RWPE1 (cell line): ENCODE measurements at places on chromosomes 4 and X.

DNA sequence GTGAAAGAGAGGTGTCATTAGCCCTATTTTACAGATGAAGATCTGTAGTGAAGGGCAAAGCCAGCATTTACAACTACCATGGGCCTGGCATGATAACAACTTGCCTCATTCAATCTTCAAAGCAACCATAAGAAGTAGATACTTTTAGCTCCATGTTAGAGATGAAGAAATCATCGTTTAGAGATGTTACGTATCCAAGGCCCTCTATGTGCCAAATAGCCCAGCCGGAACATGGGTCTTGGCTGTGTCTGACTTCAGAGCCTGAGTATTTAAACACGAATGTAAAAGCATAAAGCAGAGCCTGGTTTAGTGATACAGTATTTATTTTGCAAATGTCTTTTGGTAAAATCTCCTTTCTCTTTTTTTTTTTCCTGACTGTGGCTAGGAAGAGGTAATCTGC lies 197.1 kb downstream of the RASL11B start:
- no peak for DNase-seq

- peak; percentile 56 for DNase-seq
Observed at GRCh38 chrX:11105080-11105479, 6.1 kb upstream of the HCCS start.

- DNase-seq: no peak
Observed at GRCh38 chr4:142447009-142447408, 399.1 kb downstream of the INPP4B start.

- DNase-seq: no peak
Observed at GRCh38 chrX:35829501-35829900, 31.4 kb downstream of the MAGEB16 start.

DNA sequence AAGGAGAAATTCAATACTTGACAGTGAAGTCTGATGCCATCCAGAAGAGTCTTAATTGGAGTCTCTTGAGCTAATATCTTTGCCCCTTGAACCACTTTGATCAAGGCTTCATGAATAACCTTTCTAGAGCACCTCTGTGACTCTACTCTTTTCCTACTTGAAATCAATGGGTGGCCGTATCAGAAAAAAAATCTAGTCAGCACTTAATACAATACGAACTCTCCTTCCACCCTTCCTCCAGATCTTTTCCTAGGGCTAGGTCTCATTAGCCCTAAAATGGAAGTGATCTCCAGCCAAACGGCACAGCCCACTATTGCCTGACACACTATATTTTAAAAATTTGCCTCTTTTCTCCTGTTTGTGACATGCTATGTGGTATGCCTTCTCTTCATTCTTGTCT lies 129.6 kb upstream of the TLL1 start:
- no peak for DNase-seq

DNA sequence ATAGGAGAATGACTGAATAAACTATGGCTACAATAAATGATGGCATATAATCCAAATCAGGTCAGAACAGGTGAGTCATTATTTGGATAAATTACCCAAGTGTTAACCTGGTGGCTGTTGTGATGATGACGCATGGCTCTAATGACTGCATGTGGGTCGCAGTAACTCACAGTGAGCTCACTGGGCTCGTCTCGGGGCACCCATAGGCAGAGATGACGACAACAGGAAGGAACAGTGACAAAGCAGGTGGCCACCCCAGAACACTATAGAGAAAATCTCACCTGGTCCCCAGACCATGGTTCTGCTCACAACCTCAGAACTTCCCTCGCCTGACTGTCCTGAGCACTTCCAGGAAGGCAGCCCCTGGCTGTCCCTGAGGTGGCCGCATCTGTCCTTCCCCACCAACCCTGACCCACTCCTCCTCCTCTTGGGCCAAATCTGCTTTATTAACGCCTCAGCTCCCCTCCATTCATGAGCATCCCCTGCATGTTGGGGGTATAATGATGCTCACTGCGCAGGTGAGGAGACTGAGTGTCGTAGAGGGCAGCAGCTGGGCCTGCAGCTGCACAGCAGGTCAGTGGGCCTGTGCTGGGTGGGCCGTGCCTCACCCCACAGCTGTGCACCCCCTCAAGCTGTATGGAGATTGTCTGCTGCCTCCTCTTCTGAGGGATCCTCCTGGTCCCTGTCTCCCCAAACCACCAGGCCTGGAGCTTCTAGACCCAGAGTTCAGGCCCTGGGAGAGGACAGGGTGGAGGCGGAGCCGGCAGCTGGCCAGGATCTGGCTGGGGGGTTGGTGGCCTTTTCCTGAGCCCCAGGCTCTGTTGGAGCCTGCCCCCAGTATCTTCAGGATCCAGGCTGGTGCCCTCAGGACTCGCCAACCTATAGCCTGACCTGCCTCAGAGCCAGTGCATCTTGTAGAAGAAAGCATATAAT lies 30.9 kb upstream of the FAM156A start:
- DNase-seq: peak; percentile 5

GRCh38 chrX:81261576-81261975 lies 59.7 kb downstream of the SH3BGRL start:
- DNase-seq: peak; percentile 15

DNA sequence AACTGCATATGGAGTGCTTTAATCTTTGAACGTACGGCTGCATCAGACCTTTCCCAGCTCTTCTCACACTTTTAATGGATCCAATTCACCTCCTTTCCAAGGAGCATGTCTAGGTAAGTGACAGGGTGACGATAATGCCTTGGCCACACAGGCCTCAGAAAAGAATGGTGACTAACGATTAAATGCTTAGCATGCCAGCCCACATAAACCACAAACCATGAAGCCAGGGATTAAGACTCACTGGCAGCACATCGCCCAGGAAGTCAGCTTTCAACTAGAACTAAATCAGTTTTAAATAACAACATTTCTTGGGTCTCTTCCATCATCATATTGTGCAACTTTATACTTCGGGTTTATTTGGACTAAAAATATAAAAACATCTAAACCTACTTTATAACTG lies 28.7 kb downstream of the INPP4B start:
- peak; percentile 56 for DNase-seq

- no peak for DNase-seq
Observed at GRCh38 chr4:124737619-124738018, 25.1 kb upstream of the ANKRD50 start.

DNA sequence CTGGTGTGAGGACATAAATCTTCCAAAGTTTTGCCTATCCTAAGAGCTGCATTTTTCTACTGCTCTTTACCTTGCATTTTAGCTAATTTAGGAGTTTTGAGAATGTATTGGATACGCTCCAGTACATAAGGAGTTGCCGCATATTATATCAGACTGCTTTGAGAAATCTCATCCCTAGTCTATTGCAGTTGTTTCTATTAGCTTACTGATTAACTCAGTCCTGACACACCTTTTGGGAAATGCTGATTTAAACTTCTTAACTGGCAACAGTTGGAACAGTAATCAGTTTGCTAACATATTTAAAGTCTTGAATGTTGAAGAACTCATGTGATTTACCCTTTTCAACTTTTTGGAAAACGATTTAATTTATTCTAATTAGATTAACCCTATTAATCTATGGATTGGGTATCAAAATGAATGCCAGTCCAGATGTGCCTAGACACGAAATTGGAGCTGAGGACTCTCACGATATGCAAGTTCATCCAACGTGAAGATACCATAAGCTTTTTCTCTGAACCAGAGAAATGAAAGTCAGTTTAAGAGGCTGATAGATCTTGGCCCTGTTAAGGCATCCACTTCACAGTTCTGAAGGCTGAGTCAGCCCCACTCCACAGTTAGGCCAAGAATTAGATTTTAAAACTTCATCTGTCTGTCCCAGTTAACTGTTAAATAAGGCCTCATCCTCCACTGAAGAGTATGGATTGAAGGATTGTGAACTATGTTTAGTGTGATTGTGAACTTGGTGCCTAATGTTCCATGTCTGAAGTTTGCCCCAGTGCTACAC lies 90.0 kb downstream of the MAOA start:
- no peak for DNase-seq

- peak; percentile 15 for DNase-seq
Observed at GRCh38 chr4:48664938-48665337, 115.1 kb downstream of the FRYL start.
